Esophagus muscularis mucosa (tissue), 4 donors: ENCODE measurements at places on chromosomes 13 and 19. TPM values are rescaled to one million over a fixed set of nuclear protein-coding genes. Genes with fewer than 3 reads are reported as not detected.

Gene ZNF561
- total RNA-seq: 33.8 TPM

Gene DPF1
- not detected for total RNA-seq

Gene SIGLEC10
- total RNA-seq: 1.4 TPM

Gene POLR2E
- 144 TPM for total RNA-seq

Gene SHC2
- 14.4 TPM for total RNA-seq

Gene FDX2
- 16.6 TPM for total RNA-seq

Gene NCR1
- not detected for total RNA-seq

Gene HIPK4
- 0.63 TPM for total RNA-seq

Gene WDR87
- total RNA-seq: not detected

Gene AMER2
- total RNA-seq: not detected

Gene LILRA1
- total RNA-seq: 0.52 TPM

Gene ZNF468
- 12.7 TPM for total RNA-seq

Gene CRX
- not detected for total RNA-seq

Gene BCL3
- 14.0 TPM for total RNA-seq

Gene ZNF112
- 2.7 TPM for total RNA-seq

Gene TEX29
- total RNA-seq: not detected

Gene CPB2
- not detected for total RNA-seq

Gene EDDM13
- not detected for total RNA-seq

Gene NAXD
- total RNA-seq: 34.1 TPM

Gene MICU2
- 39.5 TPM for total RNA-seq

Gene CEACAM3
- not detected for total RNA-seq

Gene ATP1A3
- total RNA-seq: 4.0 TPM

Gene TNFSF9
- total RNA-seq: 0.29 TPM

Gene SCEL
- total RNA-seq: 1.7 TPM

Gene LILRA5
- 3.7 TPM for total RNA-seq

Gene ZNF43
- 7.6 TPM for total RNA-seq

Gene PRR12
- total RNA-seq: 15.4 TPM

Gene FBXO27
- total RNA-seq: 0.83 TPM

Gene NFIX
- 56.0 TPM for total RNA-seq
